ENCODE measurements at places on chromosomes 16 and 17. TPM values are rescaled to one million over a fixed set of nuclear protein-coding genes. Genes with fewer than 3 reads are reported as not detected.
A peak's percentile ranks its signal among the peaks of the same experiment; 100 is the strongest.

DNA sequence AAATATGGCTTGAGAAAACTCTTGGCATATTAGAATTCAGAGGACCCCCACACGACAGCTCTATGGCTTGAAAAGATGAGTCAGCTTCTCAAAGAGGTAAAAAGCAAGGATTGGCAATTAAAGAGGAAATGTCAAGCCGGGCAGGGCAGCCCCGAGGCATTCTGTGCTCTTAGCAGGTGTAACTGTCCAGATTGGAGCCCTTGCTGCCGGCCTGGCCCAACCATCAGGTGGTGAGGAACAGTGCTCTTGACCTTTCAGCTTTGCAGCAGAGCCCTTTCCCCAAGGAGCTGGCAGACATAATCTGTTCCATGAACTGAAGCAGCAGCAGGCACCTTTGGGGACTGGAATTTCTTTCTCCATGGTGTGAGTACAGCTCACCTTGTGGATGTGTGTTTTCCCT lies 287.8 kb downstream of the UTP18 start:
- DNase-seq, result no peak

DNA sequence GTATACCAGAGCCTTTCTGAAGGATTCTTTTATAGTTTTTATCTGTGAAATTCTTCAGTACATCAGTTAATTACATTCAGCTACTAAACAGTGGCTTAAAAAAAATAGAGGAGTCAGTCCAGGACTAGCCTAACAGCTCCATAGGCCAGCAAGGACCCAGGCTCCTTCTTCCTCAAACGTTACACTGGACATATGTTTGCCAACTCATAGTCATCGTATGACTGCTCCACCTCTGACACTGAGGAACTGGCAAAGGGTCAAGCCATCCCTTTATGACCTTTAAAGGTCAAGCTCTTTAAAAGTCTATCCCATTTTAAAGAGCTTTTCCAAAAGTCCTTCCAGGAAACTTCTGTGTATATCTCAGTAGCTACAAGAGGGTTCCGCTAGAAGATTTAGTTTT lies 36.6 kb downstream of the PHLPP2 start:
- no peak for DNase-seq

DNA sequence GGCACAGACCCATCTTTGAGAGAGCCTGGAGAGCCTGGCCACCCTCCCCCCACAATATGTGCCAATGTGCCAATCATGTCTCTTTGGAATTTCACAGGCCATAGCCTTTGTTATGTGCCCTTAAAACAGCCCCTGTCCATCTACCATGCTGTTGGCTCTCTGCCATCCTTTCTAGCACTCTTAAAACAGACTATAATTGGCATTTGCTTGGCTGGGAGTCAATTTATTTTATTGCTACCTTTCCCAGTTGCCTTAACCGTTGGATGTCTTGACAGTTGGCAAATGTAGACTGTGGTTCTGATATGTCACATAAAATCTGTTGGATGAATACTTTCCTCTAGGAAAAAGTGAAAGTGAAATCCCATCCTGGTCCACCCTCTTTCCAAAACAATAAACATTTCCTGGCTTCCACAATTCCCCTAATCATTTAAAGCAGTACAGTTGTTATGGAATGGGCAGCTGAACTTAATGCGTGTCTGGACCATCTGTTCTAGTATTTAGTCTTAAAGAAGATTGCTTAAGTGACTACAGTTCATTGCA lies 394.0 kb downstream of the KCNJ2 start:
- DNase-seq, result no peak

- no peak for DNase-seq
Observed at GRCh38 chr16:23134274-23134673, 15.0 kb downstream of the USP31 start.

DNA sequence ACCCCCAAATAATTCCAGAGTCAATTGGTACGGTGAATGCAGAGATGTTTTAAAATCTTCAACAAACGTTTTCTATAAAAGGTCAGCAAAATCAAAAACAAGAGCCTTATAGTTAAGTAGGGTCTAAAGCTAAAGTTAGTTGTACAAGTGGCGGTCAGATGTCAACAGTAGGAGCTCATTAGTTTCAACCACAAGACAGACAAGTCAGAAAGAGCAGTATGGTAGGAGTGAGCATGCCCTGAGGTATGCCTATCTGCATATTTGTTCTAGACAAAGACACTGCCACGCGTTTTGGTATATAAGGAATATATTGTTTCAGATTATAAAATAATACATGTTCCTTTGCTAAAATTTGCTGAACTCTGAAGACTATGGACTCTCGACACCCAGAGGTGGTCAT lies 431.5 kb upstream of the KIF2B start:
- no peak for DNase-seq

- no peak for DNase-seq
Observed at GRCh38 chr17:27586203-27586721, 44.7 kb upstream of the LGALS9 start.

GRCh38 chr17:12940699-12941098 lies 77.1 kb downstream of the ELAC2 start:
- no peak for DNase-seq

DNA sequence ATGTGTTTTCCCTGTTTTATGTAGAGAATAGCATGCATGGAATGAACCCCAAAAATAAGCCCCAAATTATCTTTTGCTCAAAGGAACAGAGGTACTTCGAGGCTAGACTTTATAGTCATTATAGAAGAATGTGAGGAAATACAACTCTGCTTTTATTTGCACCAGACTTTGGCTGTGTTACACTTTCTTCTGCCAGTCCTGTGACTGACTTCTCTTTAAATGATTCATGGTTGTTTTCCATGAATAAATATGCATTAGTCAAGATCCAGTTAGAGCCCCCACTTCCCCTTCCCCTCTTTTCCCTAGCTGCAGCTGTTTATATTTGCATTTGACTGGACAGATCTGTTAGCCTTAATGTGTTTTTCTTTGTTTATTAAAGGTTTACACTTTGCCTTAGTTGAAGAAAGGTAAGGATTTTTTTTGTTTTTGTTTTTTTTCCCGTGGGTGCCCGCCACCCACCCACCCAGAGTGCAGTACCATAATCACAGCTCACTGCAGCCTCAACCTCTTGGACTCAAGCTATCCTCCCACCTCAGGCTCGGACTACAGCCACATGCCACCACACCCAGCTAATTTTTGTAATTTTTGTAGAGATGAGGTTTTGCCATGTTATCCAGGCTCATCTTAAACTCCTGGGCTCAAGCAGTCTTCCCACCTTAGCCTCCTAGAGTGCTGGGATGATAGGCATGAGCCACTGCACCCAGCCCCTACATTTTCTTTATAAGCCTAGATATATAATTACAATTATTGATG lies 152.6 kb downstream of the CYB561 start:
- no peak for DNase-seq

DNA sequence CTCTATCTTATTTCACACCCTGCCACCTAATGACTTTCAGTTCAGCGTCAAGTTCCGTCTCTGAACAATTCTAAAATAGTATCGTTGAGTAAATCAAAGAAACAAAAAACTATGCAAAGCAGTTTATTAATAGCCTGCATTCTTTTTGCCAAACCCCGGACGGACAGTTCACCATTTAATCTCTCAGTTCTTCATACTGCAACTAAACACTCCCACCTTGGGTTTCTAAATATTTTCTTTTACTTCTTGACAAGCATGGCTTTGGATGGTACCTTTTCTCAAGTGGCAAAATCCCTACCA lies 1.2 kb downstream of the MYH11 start:
- no peak for DNase-seq

- peak; percentile 95 for DNase-seq
Observed at GRCh38 chr17:38967290-38967738, at the start of gene FBXO47. TSS of gene FBXO47 (minus strand) at chr17:38967403. CDS start at chr17:38963025, 4,378 bp downstream.

DNA sequence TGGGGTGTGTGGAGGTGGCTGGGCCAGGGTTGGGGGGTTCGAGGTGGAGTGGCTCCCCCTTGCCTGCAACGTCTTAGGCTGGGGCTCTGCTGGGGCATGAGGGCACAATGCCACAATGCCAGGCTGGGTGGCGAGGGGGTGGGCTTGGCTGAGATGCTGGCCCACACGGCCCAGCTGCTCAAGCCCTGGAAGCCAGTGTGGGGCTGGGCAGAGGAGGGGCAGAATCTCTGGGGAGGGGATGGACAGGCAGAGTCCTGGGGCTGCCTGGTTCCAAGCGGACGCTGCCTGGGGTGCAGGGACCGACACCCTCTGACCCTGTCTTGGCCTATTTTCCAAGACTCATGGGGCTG lies 37.5 kb upstream of the SSTR5 start:
- DNase-seq, result no peak

DNA sequence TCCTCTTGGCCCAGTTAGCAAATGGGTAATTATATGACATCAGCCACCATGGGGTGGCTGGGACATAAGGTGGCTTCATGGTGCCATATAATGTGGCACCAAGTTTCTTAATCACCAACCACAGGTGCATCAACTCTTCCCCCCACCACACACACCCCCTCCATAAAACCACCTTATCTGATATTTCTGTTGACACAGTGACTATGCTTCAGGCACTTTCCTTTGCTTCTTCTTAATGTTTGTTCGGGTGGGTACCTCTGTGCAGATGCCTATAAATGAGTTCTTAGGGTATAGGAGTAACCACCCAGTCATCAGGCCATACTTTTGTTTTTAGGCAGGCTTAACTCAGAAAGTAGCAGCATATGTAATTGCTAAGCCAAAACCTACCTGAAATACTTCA lies 29.5 kb downstream of the RNF43 start:
- peak; percentile 50 for DNase-seq

DNA sequence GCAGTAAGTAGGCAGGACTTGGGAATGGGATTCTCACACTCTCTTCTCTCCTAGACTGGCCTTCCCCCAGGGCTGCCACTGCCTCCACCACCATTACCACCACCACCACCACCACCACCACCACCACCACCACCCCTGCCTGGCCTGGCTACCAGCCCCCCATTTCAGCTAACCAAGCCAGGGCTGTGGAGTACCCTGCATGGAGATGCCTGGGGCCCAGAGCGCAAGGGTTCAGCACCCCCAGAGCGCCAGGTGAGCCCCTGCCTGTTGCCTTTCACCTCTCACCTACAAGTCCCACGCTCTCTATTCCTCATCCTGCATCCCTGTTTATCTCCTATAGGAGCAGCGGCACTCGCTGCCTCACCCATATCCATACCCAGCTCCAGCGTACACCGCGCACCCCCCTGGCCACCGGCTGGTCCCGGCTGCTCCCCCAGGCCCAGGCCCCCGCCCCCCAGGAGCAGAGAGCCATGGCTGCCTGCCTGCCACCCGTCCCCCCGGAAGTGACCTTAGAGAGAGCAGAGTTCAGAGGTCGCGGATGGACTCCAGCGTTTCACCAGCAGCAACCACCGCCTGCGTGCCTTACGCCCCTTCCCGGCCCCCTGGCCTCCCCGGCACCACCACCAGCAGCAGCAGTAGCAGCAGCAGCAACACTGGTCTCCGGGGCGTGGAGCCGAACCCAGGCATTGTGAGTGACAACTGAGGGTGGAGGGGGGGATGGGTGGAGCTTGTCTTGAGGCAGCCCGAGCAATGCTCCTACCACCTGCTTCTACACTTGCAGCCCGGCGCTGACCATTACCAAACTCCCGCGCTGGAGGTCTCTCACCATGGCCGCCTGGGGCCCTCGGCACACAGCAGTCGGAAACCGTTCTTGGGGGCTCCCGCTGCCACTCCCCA lies 7.9 kb upstream of the TMEM88 start:
- DNase-seq, result peak; percentile 13

- DNase-seq, result peak; percentile 26
Observed at GRCh38 chr16:81718637-81719036, 60.5 kb upstream of the PLCG2 start.

- DNase-seq, result peak; percentile 13
Observed at GRCh38 chr16:10812312-10813098, 6.1 kb downstream of the TVP23A start.

Gene SP6
- total RNA-seq, result 0.18 TPM

Gene LLGL1
- total RNA-seq, result 15.1 TPM

Gene C16orf74
- total RNA-seq, result 1.1 TPM

Gene ASPHD1
- total RNA-seq, result 2.1 TPM

Gene SPATA22
- total RNA-seq, result not detected

Gene FKBP10
- 0.74 TPM for total RNA-seq

Gene PIK3R5
- 46.7 TPM for total RNA-seq

All from activated CD8-positive, alpha-beta T cell treated with anti-CD3 and anti-CD28 coated beads for 36 hours (primary cell).